AG04450 (cell line): ENCODE measurements at places on chromosomes 6 and 20.

GRCh38 chr20:51720854-51721253 is 47.3 kb downstream of the ATP9A start:
- no peak for DNase-seq

DNA sequence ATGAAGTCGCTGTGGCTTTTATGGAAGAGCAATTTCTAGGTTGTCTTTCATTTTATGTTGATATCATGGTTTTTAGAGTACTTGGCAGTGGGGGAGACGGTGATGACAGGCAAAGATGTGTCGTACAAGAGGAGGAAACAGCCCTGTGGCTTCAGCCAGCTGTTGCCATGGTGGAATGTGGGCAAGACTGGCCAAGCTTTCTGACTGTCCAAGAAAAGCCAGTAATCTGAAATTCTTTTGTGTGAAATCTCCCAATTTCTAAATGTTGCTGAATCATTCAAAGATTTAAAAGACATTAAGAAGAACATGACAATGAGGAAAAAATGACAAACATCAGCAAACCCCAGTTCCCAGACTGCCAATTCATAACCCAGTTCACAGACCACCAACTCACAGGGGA is 23.1 kb downstream of the PFDN4 start:
- no peak for DNase-seq

DNA sequence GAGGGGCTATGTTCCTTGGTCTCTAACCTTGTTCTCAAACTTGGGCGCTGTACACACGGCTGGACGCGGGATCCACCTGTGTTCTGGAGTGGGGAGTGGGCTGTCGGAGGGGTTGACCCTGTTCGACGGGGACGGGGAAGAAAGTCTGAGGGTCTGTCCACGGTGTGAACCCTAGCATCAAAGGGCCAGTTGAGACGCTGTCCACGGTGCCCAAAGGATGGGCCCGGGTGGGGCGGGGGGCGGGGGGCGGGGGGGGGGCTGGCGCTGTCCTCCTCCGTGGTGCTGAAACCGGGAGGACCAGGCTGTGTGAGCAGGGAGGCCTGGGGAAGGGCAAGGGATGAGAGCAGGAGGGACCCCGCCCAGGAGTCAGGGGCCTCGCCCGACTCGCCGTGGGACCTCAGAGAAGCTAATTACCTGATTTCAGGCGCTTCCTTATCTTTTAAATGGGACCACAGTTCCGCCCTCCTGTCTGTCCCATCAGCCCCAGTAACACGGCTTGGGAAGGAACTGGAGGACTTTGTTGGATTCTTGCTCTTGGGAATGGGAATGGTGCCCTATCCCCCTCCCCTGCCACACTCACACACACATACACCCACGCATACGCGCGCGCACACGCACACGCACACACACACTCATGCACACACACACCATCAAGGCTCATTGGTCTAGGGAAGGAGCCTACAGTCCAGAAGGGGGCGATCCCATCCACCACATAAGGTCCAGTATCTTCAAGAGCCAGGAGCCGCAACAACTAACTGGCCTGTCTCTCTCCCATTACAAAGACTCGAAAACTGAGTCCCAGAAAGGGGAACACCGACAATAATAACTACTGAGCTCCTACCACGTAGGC is 1.0 kb upstream of the VSTM2L start:
- peak; percentile 3 for DNase-seq

DNA sequence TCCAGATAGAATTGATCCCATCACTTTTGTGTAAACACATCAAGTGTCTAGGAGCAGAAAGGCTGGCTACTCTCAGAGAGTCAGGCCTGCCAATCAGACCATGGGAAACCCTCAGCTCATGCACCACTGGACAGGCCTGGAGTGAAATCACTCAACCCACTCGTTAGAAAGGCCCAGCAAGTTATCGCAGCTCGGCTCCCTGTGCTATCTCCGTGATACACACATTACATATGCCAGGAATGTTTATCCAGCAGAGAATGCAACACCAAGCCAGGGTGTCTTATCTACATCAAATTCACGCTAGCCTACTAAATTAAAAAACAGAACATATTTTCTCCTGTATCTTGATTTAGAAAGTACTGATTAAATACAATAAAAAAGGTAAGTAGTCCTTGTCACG is 232.4 kb upstream of the FOXQ1 start:
- DNase-seq: no peak

- DNase-seq: no peak
Measured at GRCh38 chr6:23176883-23177282, 607.5 kb downstream of the HDGFL1 start.
